ENCODE measurements at places on chromosomes 3 and 15.

DNA sequence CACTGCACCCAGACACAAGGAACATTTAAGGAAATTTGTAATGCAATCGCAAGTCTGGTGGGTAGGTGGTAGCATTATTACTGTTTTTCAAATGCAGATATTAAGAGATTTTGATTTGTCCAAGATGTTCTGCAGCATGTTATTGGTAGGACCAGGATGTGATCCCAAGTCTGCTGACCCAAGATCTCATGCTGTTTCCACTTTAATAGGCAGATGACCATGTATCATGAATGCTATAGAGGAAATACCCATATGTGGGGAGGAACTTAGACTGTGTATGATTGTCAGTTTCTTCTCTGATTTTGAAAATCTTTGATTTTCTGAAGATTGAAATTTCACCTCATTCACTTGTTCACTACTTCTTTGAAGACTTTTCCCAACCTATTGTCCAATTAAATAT, 28.7 kb downstream of the ATP6V1A start:
- DNase-seq = no peak

DNA sequence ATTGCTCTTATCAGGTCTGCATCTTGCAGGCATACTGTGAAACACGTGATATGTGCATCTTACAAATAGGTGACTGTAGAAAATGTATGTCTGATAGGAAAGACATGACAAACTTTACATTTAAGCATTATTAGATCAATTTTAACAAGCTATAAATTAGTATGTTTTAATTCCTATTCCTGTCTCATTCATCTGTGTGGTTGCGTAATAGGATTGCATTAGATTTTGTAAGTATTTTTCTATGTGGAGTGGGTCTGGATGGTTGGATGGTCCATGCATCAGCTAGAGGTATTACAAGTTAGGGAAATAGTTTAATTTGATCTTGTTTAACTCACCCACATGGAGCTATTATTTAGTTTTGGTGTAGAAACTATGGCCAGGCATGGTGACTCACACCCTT, 18.8 kb downstream of the ASTE1 start:
- no peak for DNase-seq

GRCh38 chr15:58510715-58511598, 79.2 kb downstream of the LIPC start:
- no peak for DNase-seq

GRCh38 chr15:61749169-61749568, 311.1 kb downstream of the VPS13C start:
- no peak for DNase-seq

GRCh38 chr3:10244009-10244408, 4.2 kb upstream of the TATDN2 start:
- no peak for DNase-seq

DNA sequence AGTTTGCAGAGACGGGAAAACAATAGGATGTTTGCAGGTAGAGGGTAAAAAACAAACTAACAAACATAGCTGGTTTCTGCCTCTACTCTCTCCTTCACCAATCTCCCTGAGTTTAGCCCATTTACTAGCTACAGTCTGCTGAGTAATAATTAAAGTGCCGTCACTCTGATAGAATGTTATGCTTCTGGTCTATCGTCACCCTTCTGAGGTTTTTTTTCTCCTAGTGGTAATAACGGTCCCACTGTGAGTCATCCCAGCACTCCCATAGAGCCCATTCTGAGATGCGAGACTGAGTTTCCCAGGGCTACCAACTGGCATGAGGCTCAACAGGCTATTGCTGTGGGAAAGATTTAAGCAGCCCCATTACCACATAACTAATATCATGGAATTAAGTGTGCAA, 56.4 kb downstream of the PLAAT1 start:
- DNase-seq = no peak

GRCh38 chr3:127366383-127366782, 78.5 kb upstream of the PRR20G start:
- no peak for DNase-seq

Data from stimulated activated CD4-positive, alpha-beta T cell treated with anti-CD3 and anti-CD28 coated beads, Interleukin-2, amount 100 ng/mL, for 24 hours (primary cell).